ENCODE measurements at places on chromosomes 6 and 20.
A peak's percentile ranks its signal among the peaks of the same experiment; 100 is the strongest.

DNA sequence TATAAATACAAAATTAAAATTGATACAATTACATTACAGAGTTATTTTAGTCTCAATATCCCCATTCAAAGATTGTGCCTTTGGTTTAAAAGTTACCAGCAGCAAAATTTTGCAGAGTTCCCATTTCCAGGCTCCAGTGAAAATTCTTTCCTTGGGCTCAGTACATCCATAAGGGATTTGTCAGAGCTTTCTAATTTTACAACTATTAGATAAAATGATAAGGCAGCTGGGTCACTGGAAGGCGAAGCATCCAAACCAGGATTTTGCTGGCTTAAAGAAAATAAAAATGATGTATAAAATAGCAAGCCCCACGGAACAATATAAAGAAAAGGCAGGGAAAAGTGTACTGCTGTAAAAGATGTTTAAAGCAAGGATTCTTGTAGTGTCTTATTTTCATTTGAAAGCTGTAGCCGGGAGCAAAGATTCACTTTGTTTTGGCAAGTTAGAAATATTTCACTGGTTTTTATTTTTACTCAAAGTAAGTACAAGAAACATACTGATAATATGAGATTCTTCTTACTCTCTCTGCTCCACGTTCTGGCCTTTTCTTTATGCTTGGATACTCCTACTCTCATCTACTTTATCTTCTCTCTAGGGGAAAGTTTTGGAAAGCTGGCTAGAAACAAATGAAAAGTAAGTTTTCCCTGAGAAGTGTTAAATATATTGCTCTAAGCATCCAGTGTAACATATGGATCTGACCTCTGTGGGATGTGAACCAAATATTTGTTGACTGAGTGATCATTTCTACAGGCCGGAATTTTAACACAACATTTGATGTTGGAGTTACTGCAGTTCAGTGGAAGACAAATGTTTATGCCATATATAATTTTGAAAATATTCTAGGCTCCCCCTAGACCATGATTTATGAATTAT, 488.4 kb downstream of the PHF3 start:
- DNase-seq, result no peak

- DNase-seq, result no peak
These were observed 971.1 kb upstream of the MAN1A1 start for GRCh38 chr6:120320481-120321162.

- DNase-seq, result no peak
These were observed 12.3 kb upstream of the HDDC2 start for GRCh38 chr6:125314009-125314581.

DNA sequence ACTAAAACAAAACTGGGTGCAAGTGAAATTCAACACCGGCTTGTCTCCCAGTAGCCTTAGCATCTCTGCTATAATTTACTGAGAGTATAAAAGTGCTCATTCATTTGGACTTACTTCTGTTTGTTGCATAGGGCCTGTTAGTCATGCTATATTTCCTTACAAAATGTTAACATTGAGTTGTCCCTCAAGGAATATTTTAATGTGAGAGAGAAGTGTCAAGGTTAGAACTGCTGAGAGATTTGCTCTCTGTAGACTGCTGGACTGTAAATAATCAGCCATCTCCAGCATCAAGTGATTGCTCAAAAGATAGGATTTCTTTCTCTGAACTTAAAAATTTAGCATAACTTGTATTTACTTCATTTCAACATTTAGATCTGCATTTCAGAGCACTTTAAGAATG, 328.5 kb upstream of the AGPAT4 start:
- no peak for DNase-seq

- DNase-seq, result no peak
These were observed 127.0 kb downstream of the PACRG start for GRCh38 chr6:162854734-162855191.

DNA sequence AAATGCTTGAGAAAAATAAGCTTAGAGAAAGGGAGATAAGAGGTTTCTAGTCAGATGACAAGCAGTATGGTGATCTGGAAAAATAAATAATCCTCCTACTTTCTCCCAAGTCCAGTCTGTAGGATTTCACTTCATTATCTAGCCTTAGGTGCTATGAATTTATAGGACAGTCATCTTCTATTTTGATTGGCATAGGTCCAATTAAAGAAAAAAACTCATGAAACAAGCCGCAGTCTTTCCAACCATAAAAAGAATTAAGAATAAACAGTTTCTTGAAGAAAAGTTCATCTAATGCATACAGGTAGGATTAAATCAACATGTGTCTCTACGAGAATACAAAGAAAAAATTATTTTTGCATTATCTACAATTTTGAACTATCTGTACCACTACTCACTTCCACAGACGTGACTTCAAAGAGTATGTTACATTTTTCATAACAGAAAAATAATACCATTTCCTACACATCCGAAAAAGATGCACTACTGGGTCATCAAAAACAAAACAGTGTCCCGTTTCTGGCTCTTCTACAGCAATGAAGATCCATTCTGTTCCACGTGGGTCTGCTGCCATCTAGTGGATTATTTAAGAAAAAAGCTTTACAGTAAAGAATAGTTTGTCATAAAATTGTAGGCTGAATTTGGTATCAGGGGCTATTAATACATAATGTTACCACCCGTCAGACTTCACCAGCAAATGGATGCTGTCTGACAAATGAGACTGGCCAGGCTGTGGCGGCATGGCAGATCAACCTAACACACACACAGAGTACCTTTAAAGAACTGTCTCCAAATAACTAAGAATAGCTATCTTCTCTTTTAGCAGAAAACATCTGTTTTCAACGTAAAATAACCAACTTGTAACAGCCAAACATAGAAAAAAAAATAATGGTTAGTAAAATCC, 28.9 kb downstream of the STX7 start:
- peak; percentile 61 for DNase-seq

DNA sequence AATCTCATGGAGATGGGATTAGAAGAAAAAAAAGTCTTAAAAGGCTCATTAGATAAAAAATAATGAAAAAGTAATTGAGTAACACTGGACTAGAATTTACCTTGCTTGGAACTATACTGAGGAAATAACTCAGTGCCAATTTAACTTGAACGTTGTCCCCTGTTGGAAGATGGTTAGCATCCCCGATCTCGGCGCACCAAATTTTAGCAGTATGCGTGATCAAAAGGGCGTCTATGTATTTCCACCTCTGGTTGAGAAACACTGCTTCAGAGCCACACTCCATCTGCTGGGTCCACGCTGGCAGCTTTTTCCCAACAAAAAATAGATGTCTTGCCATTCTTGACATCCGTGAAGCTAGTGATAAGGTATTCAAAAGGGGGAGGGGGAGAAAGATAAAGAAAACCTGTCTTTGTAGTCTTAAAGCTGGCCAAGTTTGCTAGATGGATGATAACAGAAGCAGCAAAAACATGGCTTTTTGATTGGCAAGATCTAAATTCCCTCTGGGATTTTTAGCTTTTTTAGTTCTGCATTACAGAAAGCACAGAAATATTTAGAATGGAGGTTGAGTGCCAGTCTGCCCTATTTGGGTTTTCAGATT, 6.4 kb downstream of the HINT3 start:
- DNase-seq, result no peak

- no peak for DNase-seq
These were observed 30.0 kb downstream of the MYT1 start for GRCh38 chr20:64194269-64194668.

DNA sequence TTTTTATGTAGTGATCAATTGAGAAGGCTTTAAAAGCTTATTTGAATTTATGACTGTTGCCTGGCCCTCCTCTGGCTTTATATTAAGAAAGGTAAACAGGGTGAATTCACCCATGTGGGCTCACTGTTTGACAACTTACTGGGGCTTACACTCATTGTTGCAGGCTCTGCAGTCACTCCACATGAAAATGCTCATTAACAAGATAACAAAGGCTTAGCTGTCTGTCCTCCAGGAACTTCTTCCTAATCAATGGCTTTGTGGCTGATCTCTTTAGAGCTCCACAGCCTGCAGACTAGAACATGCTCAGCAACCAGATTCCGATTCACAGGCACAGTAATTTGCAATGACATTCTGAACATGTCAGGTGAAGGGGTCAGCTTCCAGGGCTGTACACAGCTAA, 323.2 kb upstream of the MAN1A1 start:
- no peak for DNase-seq

DNA sequence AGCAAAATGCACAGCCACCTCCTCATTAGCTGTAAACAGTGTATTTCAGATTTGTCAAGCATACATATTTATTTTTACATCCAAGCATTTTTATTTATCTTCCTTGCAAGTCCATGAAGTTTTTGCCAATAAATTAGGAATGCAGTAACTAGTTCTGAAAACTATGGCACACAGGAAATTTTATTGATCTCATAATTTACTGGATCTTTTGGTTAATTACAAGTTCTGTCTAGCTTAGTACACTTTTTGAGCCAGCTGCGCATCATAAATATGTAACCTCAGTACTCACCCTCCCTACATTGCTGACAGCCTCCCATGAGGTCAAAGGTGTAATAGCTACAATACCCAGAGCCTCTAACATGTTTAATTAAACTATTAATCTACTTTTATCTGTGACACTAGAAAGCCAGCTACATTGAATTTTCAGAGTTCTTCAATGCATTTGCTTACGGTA, 898.2 kb downstream of the KIF16B start:
- DNase-seq, result no peak

DNA sequence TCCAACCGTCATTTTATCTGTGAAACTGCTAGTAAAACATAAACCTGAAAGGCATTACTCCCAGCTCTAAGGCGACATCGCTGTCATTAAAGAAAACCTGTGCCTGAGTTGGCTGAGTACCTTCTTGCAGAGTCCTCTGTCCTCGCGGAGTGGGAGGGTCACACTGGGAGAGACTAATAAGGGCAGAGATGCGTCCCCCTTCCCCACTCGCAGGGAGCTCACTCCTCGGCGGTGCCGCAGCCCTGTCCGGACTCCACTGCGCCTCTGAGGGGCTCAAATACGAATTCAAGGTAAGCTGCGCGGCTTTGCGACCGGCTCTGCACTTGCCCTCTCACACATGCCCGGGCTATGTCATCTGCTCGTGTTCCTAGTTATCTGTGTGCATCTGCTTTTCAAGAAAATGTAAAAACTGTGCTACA, at the start of gene COL19A1:
TSS of gene COL19A1 (plus strand) at position 206 of the 419 bp plus-strand sequence. CDS start 13,012 bp downstream, outside the sequence.
- DNase-seq, result no peak

DNA sequence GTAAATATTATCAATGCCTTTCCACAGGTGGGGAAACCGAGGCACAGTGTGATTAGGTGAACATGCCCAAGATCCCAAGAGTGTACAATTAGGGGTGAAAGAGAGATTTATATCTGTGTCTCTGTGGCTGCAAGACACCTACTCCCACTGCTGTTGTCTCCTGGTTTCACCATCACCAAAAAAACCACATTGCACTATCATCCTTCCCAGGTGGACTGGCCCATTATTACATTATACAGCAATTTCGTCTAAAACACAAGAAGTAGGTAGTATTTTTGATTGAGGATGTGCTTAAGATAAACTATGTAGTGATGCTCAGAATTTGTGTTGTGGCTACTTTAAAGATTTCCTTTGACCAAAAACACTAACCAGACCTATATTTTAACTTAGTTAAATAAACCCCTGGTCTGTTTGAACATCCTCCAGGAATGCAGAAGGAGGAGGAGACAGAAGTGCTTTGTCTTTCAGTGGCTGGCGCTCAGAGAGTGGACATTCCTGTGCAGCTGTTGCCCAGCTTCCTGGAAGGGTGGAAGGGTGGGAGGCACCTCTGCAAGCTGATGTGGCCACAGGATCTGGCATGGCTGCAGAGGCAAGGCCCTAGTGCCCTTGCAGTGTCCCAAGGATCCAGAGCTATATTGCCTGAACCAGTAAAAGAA, 23.8 kb downstream of the DCBLD1 start:
- DNase-seq, result no peak

- no peak for DNase-seq
These were observed 13.0 kb downstream of the MYO6 start for GRCh38 chr6:75762063-75762462.

- DNase-seq, result peak; percentile 77
These were observed 63.9 kb upstream of the FUCA2 start for GRCh38 chr6:143575440-143575839.

- no peak for DNase-seq
These were observed 1.4 kb upstream of the HLA-E start for GRCh38 chr6:30487926-30488325.

DNA sequence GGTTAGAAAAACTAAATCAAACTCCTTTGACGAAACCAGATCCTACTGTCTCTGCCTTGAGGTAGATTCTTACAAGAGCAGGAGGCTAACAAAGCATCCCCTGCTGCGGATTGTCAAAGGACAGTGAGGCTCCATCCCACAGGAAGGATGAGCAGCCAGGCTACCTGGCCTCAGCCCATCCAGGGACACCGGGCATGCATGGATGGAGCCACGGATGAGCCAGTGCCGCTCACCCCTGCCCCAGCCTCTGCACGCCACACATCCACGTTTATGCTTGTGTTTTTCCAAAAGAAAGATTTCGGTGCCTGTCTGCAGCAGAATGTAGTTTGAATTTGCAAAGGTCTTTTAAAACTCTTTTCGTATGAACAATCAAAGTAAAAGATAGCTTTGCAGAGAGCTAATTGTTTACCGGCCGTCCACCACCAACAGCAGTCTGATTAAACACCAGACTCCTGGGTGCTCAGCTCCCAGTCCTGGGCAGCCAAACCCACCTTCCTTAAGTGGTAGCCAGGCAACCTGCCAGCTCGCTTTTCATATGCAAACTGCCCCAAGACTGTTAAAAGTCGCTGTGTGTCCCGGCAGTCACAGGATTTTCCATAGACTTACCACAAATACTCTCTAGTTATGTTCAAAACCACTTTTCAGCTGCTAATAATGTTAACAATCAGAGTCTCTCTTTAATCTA, 999 bp downstream of the THBS2 start:
- DNase-seq, result no peak

DNA sequence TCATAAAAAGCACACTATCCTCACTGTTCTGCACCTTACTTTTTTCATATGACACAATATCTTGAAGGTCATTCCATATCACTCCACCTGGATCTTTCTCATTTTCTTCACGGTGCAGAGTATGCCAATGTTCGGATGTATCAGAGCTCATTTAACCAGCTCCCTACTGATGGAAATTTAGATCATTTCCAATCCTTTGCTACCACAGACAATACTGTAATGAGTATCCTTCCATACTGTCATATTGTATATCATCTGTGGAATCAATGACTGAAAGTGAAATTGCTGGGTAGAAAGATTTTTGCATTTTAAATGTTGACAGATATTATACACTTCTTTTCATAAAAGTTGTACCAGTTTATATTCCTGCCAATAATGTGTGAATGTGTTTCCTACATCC, 2.2 kb upstream of the RAB44 start:
- DNase-seq, result no peak

GRCh38 chr6:29147074-29147473, 23.6 kb upstream of the OR2J2 start:
- no peak for DNase-seq

- no peak for DNase-seq
These were observed 68.2 kb downstream of the COL9A1 start for GRCh38 chr6:70234561-70235236.
